ENCODE measurements at places on chromosomes 11 and 22.

- DNase-seq: no peak
Measured at GRCh38 chr11:116460156-116460920, 312.4 kb downstream of the BUD13 start.

DNA sequence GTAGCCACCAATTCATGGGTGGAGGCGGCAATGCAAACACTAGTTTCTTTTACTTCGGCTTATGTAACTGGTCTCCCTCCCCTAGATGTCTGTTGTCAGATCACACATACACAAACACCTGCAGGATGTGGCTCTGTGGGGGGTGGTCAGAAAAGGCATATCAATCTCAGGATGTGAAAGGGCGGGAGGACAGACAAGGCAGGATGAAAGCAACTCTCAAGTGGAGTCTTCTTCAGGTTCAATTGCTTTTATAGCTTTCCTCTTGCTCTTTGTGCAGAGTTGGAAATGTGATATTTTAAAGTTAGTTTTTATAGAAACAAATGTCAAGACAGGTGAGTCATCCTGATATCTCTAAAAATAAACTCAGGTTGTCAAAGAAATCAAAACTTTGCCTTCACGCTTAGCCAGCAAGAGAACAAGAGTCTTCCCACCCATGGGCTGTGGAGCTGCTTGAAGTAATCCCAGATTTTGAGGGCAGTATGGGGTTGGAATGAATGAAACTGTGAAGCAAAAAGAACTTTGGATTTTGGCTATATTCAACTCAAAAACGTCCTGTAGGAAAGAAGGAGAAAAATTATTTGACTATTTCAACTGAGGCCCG is 423.4 kb downstream of the GUCY1A2 start:
- DNase-seq: no peak

DNA sequence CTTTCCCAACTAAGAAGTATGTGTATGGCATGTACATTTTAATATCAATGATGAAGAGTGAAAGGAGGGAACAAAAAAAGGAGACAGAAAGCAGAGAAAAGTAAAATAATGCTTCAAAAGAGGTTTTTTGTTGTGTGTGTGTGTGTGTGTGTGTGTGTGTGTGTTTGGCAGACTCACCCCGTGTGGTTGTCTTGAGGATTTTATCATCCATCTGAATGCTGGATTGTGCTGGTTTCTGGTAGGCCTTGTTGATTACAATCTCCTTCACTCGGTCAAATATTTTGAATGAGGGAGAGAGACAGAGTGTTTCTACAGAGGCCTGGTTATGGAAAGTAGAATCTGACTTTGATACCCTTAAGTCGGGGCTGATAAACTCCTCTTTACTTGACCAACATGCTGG is 128.5 kb downstream of the ENTHD1 start:
- DNase-seq: no peak

DNA sequence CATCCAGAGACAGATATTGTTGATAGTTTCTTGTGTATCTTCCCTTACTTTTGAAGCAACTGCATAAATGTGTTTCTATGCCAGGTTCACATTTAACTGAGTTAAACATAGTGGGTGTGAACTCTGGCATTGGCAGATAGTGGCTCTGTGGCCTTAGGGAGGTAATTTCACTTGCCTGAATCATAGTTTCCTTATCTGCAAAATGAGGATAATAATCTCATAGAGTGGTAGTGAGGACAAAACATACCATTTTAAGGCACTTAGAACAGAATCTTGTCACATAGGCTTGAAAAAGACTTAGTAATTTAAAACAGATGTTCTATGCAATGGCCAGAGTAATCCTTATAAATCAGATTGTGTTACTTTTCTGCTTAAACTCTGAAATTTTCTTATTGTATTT is 56.4 kb upstream of the SYN3 start:
- DNase-seq: no peak

GRCh38 chr11:6357222-6357621 is 33.1 kb upstream of the SMPD1 start:
- no peak for DNase-seq

- no peak for DNase-seq
Measured at GRCh38 chr11:13897646-13898276, 64.8 kb upstream of the SPON1 start.

DNA sequence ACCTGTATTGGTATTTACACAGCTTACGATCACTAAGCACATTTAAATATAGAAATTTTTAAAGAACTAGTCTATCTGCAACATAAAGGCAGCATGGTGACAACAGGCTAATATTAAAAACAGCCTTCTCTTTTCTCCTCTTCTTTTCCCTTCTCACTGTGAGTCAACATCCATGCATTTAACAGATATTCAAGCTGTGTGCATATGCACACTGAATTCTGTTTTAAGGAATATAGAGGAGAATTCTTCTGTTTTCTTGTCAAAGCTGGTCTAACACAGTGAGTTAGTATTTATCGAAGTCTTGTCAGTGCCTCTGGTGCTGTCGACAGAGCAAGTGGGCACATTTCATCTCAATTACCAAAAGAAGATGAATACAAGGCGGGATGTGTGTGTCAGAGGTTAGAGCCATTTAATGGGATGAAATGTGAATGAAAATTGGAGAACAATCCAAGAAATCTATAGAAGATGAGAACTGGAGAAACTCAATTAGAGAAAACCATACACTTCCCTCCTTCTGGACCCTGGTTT is 282.3 kb downstream of the FAT3 start:
- no peak for DNase-seq
